ENCODE measurements at places on chromosomes 13 and 19.

- no peak for DNase-seq
Measured at GRCh38 chr19:30204721-30205120, 167.5 kb upstream of the ZNF536 start.

GRCh38 chr19:56507446-56508289 lies at the start of gene ZNF471:
TSS of gene ZNF471 (plus strand) at chr19:56507855. CDS start at chr19:56511572, 3,717 bp downstream.
- no peak for DNase-seq

DNA sequence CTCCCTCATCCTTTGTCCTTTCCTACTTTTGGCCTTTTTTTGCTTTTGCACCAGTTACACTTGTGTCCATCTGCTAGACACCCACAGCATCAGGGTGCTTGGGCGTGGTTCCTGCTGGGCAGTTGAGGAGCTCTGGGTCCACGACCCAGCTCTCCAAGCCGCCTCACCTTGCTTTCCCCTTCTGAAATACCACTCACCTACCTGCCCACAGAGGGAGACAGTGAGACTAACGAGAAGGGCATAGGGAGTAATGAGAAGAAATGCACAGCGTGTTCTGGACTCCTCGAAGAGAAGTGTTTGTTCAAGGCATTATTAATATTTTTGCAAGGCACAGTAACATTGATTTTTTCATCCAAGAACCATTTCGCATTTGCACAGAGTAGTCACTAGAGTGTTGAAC lies 92.9 kb downstream of the DNAJC15 start:
- DNase-seq: no peak

- DNase-seq: no peak
Measured at GRCh38 chr19:18468517-18468916, 30.6 kb upstream of the ISYNA1 start.

DNA sequence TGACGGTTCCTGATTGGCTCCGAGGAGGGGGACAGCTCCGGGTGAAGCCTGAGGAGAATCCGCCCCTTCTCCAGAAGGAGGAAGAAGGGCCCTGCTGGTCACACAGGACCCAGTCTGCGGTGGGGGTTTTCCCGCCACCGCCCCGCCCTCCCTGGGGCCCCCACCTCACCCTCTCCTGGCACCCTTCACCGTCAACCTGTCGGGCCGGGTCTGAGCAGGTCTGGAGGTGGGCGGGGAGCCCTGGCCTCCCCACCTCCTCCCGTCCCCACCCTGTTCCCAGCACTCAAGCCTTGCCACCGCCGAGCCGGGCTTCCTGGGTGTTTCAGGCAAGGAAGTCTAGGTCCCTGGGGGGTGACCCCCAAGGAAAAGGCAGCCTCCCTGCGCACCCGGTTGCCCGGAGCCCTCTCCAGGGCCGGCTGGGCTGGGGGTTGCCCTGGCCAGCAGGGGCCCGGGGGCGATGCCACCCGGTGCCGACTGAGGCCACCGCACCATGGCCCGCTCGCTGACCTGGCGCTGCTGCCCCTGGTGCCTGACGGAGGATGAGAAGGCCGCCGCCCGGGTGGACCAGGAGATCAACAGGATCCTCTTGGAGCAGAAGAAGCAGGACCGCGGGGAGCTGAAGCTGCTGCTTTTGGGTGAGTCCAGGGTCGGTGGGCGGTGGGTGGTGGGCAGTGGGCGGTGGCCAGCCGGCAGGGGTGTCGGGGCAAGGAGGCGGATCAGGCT lies at the start of gene GNA15:
GNA15 (plus strand) TSS at position 73 of the 723 bp plus-strand sequence; CDS start at position 491, 418 bp downstream.
- DNase-seq: no peak

DNA sequence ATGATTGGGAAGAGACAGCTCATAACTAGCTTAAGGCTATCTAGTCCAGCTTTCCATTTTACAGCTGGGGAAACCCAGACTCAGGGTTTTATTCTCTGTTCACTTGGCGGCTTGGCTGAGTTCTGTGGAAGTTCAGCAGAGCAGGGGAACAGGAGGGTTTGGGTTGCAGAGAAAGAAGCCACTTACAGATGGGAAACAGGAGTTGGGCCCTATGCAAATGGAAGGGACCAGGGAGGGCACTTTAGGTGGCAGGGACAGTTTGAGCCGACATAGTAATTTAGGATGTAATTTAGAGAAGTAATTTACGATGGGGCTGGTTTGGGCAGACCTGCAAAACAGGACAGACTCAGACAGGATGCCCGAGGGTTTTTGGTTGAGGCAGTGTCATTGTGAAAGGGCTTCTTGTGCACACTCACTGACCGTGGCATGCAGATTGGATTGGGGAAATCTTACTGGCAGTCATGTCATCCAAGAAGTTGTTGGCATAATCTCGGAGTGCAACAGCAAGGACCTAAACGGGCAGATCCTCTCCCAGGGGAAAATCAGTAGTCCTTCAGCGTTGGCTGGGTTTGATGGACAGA lies 47.3 kb upstream of the GPR183 start:
- DNase-seq: no peak

DNA sequence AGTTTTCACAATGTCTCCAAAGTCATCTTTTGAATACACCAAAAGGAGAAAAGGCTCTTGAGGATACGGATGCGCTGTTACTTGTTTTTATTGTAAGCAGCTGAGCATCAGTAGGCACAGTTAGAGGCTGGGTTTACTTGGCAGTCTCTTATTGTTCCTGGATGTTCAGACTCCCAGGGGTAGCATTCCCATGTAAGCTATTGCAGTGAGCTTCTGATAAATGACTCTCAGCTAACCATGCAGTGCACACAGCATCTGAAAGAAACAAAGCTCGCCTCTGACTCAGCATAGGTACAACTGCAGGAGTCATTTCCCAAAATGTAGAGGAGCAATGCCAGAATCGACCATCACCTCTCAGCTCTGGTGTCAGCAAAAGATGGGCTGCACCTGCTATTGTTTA lies 84.8 kb downstream of the DCT start:
- DNase-seq: no peak

DNA sequence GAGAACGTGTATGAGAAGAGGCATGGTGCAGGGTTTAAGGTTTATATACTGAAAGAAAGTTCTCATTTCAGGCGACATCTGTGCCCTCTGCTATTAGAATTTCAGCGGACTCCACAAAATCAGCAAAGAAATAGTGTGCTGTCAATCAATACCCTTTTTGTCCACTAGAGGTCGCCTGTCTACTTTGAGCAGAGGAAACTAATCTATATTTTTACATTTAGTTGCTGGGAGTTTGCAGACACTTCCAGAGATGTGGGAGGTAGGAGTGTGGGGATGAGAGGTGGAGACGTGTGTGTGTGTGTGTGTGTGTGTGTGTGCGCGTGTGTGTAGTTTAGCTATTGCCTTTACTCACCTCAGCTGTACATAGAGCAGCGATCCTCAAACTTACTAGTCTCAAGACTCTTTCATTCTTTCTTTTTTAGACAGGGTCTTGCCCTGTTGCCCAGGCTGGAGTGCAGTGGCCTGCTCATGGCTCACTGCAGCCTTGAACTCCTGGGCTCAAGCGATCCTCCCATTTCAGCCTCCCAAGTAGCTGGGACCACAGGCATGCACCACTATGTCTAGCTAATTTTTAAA lies 9.7 kb downstream of the INAFM1 start:
- no peak for DNase-seq

DNA sequence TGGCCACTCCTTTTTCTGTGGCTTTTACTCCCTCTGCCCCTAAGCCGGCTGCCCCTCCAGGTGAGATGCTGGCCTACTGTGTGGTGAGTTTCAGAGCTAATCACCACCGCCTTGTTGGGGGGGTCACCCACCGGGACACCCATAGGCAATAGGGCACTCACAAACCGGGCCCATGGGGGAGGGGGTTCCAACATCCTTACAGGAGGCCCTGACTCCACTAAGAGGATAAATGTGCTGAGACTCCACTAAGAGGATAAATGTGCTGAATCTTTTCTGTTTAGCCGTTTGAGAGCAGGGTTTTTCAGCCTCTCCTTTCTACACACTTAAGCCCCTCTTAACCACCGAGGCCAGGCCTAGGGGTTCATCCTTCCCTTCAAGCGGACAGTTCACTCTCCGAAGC lies 73.7 kb downstream of the SLC15A1 start:
- no peak for DNase-seq

- DNase-seq: no peak
Measured at GRCh38 chr13:102328909-102329308, 72.9 kb downstream of the FGF14 start.

DNA sequence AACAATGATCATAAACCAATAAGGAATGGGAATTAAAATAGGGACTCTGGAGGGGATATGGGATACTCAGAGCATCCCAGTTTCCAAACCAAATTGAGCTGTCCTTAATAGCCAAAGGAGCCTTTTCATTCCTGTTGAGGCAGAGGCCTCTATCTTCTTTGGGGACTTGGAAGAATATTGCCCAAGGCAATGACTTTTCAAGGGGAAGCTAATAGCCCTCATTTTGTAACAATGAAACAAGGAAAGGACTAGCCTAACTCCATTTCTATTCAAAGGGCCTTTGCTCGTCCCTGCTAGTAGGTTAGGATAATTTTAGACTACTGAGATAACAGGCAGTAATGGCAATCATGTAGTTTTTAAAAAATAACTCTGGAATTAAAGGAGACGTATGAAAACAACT lies 789.8 kb upstream of the SLITRK5 start:
- no peak for DNase-seq

- no peak for DNase-seq
Measured at GRCh38 chr19:53463263-53463662, 4.3 kb upstream of the ZNF813 start.

- DNase-seq: no peak
Measured at GRCh38 chr19:50705422-50706019, 14.1 kb downstream of the SHANK1 start.

GRCh38 chr19:18389726-18390064 lies 3.7 kb downstream of the GDF15 start:
- DNase-seq: no peak

DNA sequence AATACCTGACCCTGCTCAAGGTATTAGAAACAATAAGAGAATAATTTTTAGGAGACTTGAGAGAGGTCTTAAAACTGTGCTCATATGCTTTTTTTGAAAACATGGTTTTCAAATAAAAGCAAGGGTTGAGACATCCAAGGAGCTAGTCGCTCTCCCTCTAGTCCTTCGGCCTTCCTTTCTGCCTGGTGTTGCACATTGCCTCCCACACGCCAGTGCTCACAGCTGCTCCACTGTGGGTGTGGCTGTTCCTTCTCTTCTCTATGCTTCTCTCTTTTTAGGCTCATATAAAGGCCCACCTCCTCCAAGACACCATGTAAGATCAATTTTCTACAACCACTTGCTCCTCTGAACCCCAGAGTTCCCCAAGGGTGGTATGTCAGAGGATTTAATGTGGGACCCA lies 352.6 kb downstream of the ENOX1 start:
- DNase-seq: no peak

DNA sequence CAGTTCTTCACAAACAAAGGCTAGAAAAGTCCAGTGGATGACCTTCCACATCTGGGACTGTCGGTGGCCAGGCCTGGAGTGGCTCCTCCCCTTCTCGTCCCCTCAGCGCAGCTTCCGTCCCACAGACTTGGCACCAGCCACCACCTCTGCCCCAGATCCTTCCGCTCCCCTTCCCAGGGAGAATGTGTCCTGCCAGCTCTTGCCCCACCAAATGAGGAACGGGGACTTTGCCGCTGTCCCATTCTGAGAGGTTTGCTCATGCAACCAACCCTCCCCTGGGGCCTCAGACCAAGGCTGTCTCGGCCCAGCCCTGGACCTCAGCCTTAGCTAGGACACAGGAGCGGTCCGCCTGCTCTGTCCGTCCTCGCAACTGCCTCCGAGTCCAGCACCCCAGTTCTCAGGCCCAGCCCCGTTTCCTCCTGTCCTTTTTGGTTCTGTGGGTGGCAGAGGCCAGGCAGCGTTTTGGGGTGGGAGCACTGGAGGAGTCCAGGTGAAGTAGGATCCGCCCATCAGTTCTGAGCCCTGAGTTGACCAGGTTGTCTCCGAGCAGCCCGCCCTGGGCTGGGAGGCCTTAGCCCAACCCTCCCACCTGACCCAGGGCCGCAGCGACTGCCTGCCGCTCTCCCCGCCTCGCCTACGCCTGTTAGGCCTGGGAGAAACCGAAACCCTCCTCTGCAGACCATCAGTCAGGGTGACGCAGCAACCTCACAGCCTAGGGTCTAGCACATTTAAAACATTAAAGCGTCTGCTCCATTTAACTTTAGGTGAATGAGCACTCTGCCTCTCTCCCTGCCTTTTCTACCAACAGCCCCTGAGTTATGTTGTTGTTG lies 284.3 kb downstream of the FOXO1 start:
- DNase-seq: no peak

DNA sequence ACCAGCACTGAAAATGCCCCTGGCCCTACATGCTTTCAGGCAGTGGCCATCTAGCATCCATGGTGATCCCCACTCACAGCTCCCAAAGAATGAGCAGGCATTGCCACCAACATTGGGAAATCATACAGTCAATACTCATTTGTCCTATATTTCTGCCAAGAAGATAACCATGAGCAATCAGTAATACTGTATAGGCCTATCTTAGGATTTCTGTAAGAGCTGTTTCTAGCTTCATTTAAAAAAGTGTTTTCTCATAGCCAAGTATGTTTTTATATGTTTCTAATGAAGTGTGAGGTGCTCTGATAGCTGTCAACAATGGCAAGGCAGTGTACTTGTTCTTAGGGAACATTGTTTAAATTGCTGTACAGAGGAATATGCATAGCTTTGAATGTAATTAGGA lies 428.7 kb downstream of the FGF9 start:
- DNase-seq: no peak

Data from GM12892 (cell line).